ENCODE measurements at places on chromosomes 5 and 9.

- no peak for DNase-seq
Observed at GRCh38 chr5:136047858-136048257, 19.1 kb downstream of the TGFBI start.

GRCh38 chr5:168446983-168447619 lies 39.2 kb upstream of the RARS1 start:
- DNase-seq = no peak

DNA sequence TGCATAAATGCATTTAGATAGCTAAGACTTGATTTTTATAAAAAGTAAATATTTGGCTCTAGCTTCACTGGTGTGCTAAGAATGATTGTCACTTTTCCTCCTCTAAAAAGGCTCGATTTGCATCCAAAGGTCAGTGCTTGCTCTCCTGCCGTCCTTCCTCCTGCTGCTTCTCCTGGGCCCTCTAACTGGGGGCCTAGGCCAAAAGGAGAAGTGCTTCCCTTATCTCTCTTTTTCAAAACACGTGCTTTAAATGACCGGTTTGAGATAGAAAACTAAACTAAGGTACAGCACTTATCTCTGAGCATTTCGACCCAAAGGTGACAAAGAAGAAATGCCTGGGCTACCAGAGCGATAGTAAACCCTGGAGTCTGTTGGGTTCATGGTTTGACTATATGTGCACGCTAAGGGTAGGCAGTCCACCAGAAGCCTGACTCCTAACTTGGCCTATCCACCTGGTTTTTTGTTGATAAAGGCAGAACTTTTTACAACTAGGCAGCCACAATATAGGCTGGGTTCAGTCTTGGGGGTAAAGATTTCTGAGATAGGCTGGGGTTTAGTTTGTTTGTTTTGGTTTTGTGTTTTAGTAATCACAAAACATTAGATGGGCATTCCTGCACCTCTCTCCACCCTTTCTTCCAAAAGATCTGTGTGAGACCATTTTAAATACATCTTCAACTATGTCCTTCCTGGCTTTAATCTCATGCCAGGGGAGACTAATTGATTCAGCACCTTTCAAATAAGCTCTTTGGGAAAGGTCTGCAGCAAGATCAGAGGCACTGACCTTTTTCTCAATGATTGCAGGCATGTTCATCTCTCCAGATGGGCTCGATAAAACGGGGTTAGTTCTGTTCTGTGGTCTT lies 3.8 kb downstream of the NR2F1-AS1 start:
- DNase-seq = no peak

GRCh38 chr5:126454535-126454934 lies 31.3 kb downstream of the GRAMD2B start:
- DNase-seq = no peak

- DNase-seq = no peak
Observed at GRCh38 chr9:134206311-134207300, 42.2 kb upstream of the RNU6ATAC start.

DNA sequence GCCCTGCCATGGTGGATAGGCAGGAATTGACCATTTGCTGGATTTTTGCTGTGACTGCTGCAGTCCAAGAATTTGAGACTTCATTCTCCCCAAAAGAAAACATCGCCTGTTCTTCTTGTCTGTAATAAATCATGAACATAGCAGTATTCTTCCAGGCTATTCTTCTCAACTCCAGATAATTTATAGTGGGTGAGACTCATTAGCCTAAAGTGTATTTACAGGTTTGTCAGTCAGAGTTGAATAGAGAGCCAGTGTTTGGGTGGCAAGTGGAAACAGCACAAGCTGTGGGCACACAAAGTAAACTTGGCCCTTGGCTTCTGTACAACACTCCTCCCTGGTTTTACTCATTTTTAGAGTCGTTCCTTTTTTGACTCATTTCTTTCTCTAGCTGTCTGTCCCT lies 128.2 kb upstream of the VCAN start:
- DNase-seq = no peak

All from WERI-Rb-1 (cell line).